ENCODE measurements at places on chromosomes 4 and X. TPM values are rescaled to one million over a fixed set of nuclear protein-coding genes. Genes with fewer than 3 reads are reported as not detected.

The PPP4R3C gene
- total RNA-seq = not detected

The CT45A3 gene
- total RNA-seq = not detected

The ZFP92 gene
- 0.72 TPM for total RNA-seq

The HTN3 gene
- total RNA-seq = not detected

The BEX1 gene
- total RNA-seq = not detected

The PDLIM5 gene
- total RNA-seq = 43.8 TPM

The IGSF1 gene
- total RNA-seq = 0.27 TPM

The TSPYL2 gene
- total RNA-seq = 22.3 TPM

The FRMD7 gene
- total RNA-seq = not detected

Data from A549 treated with Mapracorat at 1 μM for 4 hours (cell line).